T-cell (primary cell): ENCODE measurements at places on chromosomes 7 and 10. TPM values are rescaled to one million over a fixed set of nuclear protein-coding genes. Genes with fewer than 3 reads are reported as not detected.

DNA sequence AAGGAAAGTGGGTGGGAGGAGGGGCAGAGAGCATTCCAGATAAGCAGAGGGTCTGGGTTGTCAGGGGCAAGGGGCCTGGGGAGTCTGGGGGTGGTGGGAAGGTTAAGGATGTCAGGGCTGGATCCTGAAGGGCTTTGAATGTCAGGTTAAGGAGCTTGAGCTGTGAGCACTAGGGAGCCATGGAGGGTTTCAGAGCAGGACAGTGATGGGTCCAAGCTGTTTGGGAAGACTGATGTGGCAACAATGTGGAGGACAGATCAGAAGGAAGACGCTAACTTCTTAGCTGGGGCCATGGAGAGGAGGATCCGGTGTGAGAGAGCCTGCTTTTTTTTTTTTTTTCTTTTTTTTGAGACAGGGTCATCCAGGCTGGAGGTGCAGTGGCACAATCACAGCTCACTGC is 13.9 kb upstream of the AQP1 start:
- H3K27me3 ChIP-seq, result no peaks in the 10 kb centered on the region
- no peaks in the 10 kb centered on the region for H3K36me3 ChIP-seq
- no peak for DNase-seq
- no peak overlapping the region for H3K27ac ChIP-seq

Gene CDHR3
- 18.5 TPM for total RNA-seq

Gene SPDYE11
- total RNA-seq, result not detected

- H3K27me3 ChIP-seq, result no peaks in the 10 kb centered on the region
- H3K27ac ChIP-seq, result no peak overlapping the region
- H3K36me3 ChIP-seq, result no peaks in the 10 kb centered on the region
- no peak for DNase-seq
- H3K4me1 ChIP-seq, result peaks cover 4% of the 10 kb centered on the region
Observed at GRCh38 chr10:126135177-126135576, 238.8 kb downstream of the FANK1 start.

Gene NEUROG3
- not detected for total RNA-seq

DNA sequence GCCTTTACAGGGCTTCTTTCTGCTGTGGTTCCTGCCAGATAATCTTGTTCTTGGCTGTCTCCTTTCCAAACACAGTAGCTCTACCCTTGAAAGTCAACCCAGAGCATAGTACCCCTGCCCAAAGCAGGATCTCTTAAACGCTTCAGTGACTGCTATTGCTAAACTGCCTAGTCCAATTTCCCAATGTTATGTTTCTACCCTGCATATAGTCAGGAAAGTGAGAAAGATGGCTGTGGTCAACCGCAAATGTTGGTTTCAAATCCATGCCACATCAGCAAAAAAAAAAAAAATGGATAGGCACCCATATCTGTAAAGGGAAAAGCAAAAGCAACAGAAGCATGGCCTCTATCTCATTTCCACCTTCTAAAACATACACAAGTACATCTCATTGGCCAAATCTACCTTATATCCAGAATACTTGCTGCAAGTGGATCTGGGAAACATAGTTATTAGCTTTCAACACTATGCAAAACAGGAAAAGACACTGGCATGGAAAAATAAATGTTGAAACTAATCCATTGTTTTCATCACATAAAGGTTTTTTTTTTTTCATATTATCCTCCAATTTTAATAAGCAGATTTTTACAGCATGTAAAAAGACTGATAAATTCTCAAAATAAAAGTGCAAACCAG is 59.8 kb downstream of the DNAJC1 start:
- no peaks in the 10 kb centered on the region for H3K4me1 ChIP-seq
- no peaks in the 10 kb centered on the region for H3K36me3 ChIP-seq
- no peak for DNase-seq
- H3K27ac ChIP-seq, result no peak overlapping the region

DNA sequence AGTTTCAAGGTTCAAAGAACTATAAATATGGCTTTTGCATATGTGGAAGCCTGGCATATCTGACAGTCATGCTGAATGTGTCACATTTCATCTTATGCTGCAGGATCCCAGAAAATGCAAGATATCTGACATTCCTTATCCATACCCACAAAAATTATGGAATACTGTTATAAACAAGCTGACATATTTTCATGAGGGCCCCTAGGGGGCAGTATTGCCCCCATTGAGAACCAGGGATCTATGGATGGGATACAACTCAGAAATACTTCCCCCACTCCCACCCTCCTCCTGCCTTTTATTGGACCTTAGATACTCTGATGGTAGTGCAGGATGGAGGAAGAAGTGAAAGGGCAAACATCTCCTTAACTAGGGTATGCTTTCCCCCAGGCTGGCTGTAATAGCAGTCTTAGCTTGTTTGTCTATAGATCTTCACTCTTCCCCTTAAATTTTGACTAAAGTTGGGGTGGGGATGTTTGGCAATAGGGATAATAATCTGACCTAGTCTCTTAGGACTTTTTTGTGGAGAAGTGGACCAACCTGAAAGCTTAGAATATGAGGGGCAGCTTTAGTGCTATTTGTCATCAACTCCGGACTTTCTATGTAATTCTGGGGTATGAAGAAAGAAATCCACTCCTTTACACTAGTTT is 3.5 kb upstream of the GNGT1 start:
- DNase-seq, result no peak
- H3K27ac ChIP-seq, result no peak overlapping the region
- no peaks in the 10 kb centered on the region for H3K36me3 ChIP-seq
- H3K4me1 ChIP-seq, result no peaks in the 10 kb centered on the region
